SK-N-SH treated with all-trans-retinoic acid at 6 μM for 48 hours (cell line): ENCODE measurements at places on chromosomes 13 and 19.

DNA sequence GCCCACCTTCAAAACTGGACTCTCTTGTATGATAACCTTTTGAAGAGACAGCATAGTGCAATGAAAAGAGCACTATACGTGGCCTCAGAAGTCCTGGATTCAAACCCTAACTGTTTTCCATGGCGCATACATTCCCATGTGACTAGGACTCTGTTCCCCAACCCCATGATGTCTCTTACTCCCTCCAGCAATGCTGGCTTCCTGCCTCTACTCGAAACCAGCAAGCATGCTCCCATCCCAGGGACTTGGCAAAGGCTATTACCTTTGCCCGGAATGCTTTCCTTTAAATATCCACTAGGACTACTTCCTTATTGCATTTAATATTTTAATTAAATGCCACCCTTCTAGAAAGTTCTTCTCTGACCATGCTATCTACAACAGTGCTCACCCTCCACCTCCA lies 75.1 kb downstream of the CYSLTR2 start:
- no peak for ATAC-seq

DNA sequence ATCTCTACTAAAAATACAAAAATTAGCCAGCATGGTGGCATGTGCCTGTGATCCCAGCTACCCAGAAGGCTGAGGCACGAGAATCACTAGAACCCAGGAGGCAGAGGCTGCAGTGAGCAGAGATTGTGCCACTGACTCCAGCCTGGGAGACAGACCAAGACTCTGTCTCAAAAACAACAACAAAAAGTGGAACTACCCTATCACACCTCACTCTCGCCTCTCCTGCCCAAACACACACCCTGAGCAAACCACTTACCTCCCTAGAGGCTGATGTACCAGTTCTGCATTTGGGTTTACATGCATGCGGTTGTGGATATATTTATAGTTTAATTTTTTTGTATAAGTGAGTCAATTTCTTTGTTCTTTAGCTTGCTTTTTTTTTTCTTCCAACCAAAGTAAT lies 7.7 kb upstream of the PTOV1 start:
- no peak for ATAC-seq

GRCh38 chr19:57675881-57676280 lies 5.9 kb upstream of the ZNF551 start:
- no peak for ATAC-seq

- ATAC-seq, result no peak
Measured at GRCh38 chr13:84902243-84902642, 897.0 kb downstream of the SLITRK6 start.

DNA sequence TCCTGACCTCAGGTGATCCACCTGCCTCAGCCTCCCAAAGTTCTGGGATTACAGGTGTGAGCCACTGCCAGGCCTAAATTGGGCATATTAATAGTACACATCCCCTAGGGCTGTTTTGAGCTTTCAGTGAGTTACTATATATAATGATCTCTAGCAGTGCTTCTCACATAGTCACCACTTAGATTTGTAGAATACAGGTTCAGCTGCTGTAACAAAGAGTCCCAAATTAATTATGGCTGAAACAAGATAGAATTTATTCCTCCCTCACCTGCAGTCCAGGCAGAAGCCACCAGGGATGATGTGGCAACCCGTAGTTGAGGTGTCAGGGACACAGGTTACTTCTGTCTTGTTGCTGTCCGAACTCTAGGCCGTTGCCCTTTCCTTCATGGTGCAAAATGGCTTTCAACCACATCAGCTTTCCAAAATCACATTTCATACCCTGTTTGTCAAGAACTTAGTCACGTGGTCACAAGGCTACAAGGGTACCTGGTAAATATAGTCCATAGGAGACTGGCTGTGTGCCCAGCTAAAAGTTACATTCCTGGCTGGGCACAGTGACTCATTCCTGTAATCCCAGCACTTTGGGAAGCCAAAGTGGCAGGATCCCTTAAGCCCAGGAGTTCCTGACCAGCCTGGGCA lies 2.9 kb downstream of the PROSER3 start:
- ATAC-seq, result no peak

DNA sequence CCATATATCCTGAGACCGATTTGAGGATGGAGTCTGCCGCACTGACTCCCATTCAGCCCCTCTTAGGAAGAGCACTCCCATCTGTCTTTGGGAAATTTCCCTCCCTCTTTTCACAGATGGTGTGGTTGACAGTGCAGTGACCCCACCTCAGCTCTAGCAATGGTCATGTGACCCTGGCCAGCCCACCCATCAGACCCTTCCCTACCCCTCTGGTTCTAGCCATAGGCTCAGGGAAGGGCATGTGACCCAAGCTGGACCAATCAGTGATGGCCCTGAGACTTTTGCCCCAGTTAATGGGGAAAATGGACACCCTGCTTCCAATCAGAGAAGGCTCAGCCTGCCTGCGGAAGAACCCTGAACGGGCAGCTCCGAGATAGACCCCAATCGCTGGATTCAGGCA lies 26.3 kb downstream of the IL12RB1 start:
- no peak for ATAC-seq

DNA sequence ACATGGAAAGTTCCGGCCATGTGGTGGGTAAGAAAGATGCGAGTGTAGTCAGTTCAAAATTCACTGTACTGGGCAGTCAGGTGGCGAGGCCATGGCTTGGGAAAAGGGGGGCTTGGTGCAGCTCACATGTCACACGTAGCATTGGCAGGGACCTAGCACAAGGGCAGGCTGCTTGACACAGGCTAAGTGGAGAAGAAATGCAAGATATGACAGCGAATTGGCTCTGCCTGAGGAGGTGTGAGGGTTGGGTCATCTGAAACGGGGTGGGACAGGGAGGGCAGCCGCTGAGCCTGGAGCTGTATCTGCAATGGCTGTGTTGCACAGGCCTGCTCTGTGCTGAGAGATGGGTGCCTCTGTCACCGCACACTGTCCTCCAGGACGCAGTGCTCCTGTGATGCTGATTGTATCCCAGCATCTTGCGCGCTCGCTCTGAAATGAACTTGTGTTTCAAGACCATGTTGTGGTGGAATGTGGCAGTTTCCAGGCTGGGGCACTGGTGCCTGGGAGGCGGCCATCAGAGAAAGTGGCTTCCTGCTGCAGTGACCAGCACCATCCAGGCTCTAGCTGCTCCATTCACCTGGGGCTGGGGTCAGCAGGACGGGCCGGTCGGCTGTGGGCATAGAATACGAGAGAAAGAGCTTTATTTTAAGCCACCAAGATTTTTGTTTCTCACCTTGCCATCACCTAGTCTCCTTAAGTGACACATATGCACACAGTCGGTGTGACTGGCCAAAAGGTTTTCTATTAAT lies 70.3 kb downstream of the TEX29 start:
- ATAC-seq, result no peak

GRCh38 chr13:80452279-80452678 lies 111.4 kb upstream of the SPRY2 start:
- no peak for ATAC-seq

DNA sequence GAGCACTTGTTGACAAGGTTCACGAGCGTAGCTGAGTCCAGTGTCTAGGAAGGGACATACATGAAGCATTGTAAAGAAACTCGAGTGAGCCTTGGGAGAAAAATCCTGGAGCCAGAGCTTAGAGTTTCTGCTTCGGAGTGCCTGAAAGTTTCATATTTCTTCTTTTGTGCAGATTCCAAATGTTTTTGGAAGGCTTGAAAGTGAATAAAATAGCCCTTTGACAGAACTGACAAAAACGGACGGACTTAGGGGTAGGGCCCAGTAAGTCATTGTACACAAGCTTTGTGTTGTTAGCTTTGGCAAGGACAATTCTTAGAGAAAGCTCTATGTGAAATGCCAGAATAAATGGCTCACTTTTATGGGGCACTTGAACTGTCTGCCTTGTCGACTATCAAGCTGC lies 2.8 kb downstream of the RNF113B start:
- ATAC-seq, result no peak

DNA sequence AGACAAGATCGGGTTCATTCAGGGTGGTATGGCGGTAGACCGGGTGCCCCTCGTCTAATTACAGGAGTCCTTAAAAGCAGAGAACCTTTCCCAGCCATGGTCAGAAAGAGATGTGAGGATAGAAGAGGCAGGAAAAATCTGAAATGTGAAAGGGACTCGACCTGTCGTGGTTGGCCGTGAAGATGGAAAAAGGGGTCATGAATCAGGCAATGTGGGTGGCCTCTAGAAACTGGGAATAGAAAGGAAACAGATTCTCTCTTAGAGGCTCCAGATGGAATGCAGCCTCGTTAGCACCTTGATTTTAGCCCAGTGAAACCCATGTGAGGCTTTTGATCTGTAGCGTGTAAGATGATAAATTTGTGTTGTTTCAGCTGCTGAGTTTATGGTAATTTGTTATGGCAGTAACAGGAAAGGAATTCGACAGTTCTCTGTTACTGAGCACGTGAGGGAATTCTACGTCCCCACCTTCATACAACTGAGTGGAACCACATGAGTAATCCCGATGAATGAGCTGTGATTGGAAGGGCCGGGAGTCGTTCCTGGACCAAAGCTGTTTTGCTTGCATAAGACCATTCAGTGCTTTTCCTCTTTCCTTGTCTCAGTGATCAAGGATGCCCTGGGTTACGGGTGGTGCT lies 11.0 kb upstream of the CA11 start:
- no peak for ATAC-seq

DNA sequence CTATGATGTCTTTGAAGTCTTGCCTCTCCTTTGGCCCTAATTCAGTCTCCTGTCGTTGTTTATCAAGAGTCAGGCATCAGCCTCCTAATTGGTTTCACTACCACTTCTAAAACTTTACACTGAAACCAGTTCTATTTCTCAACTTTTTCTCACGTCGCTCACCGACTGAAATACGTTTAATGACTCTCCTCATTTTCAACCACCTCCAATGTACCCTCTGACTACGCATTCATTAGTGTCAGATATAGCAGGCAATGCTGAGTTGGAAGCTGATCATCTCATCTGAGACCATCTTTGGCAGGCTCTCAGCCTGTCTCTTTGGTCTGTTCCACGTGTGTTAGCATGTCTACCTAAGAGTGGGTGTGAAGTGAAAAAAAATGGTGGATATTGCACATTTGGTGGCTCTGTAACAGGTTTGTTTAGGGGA lies 128.1 kb downstream of the KL start:
- no peak for ATAC-seq

DNA sequence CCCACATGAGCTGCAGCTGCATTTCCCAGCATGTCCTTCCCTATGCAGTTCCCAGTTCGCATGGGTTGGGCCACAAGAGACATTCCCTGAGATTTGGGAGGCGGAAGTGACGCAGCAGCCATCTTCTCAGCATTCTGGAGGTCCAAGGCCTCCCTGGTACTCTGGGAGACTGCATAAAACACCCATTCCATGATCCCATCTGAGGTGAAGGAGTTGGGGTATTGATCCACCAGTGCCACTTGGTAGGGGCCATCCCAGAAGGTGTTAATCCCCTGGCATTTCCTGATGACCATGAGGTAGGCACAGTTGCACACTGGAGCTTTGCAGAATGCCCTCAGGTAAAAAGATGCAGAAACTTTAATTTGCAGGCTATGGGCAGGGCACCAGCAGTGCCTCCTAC lies 25.4 kb downstream of the POP4 start:
- no peak for ATAC-seq

- ATAC-seq, result no peak
Measured at GRCh38 chr19:5144545-5145179, 175.7 kb downstream of the KDM4B start.

GRCh38 chr13:50319635-50320255 lies 304.5 kb downstream of the KCNRG start:
- ATAC-seq, result peak; percentile 31

DNA sequence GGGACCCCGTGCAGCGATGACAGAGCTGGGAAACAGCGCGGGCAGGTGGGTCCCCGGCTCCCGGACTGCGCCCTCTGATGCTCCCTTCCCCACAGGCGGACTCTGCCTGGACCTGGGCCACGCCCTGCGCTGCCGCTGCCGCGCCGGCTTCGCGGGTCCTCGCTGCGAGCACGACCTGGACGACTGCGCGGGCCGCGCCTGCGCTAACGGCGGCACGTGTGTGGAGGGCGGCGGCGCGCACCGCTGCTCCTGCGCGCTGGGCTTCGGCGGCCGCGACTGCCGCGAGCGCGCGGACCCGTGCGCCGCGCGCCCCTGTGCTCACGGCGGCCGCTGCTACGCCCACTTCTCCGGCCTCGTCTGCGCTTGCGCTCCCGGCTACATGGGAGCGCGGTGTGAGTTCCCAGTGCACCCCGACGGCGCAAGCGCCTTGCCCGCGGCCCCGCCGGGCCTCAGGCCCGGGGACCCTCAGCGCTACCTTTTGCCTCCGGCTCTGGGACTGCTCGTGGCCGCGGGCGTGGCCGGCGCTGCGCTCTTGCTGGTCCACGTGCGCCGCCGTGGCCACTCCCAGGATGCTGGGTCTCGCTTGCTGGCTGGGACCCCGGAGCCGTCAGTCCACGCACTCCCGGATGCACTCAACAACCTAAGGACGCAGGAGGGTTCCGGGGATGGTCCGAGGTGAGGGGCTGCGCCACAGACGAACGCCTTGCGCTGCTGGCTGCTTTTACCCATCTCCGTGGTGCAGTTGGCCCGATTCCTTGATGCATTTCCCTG lies 7.8 kb upstream of the SELENOV start:
- ATAC-seq, result peak; percentile 90

DNA sequence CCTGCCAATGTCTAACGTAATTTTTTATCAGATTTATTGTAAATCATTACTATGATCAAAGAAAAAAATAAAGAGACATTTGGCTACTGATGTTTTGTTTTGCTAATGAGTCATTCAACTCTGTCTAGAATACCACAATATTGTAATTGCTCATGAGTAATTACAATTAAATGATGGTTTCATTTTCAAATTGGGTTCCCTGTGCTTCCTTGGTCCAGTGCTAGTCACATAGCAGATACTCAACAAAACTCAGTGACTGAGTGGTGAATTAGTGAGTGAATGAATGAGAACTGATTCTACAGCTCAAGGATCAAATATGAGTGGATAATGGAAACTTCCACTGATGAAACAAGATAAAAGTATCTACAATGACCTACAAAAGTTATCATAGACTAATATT lies 304.7 kb downstream of the POU4F1 start:
- ATAC-seq, result no peak

GRCh38 chr13:34416971-34417380 lies 525.1 kb upstream of the NBEA start:
- no peak for ATAC-seq

DNA sequence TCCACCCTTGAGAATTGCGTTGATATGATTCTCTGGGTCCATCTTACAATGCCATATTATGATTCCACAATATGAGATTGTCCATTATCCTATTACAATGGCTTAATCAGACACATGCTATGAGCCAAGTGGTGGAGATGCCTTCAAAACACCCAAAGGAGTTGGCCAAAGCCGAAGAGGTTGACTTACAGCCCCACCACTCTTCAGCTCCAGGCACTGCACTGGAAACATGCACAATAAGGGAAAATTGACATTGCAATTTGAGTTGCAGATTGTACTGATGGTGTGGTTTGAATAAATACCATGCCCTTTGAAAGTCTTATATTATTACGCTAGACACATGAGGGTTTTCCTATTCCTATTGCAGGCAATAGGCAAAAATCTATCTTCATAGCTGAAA lies 75.4 kb upstream of the TNFSF11 start:
- ATAC-seq, result no peak

GRCh38 chr13:74444161-74444571 lies 310.0 kb upstream of the KLF12 start:
- ATAC-seq, result peak; percentile 62
